ENCODE measurements at places on chromosomes 13 and 19.

- no peak for DNase-seq
Measured at GRCh38 chr13:50285283-50285682, 270.0 kb downstream of the KCNRG start.

GRCh38 chr13:26401069-26401468 lies 147.1 kb downstream of the CDK8 start:
- DNase-seq, result no peak

- DNase-seq, result no peak
Measured at GRCh38 chr19:33499671-33500506, 21.7 kb downstream of the PEPD start.

GRCh38 chr13:111555268-111555808 lies 234.9 kb downstream of the TEX29 start:
- no peak for DNase-seq

- no peak for DNase-seq
Measured at GRCh38 chr13:81244011-81244410, 903.1 kb upstream of the SPRY2 start.

DNA sequence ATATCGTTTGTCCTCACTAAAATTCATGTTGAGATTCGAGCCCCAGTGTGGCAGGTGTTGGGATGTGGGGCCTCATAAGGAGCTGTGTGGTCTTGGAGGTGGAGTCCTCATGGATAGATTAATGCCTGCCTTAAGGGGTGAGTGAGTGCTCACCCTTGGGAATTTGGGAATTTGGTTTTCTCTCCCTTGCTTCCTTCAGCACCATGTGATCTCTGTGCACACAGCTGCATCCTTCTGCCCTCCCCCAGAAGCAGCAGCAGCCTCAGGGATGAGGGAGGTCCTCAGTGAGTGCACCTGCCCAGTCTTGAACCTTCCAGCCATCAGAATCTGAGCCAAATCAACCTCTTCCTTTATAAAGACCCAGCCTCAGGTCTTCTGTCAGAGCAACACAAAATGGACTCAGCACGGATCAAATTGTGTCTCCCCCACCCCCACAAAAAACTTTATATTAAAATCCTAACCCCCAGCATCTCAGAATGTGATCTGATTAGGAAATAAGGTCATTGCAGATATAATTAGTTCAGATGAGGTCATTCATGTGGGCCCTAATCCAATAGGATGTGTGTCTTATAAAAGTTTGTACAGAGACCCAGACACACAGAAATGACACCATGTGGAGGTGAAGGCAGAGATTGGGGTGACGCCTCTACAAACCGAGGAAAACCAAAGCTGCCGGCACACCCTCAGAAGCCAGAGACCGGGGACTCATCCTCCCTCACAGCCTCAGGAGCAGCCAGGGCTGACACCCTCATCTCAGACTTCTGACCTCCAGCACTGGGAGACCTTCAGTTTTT lies 12.9 kb downstream of the CYTH2 start:
- no peak for DNase-seq

- no peak for DNase-seq
Measured at GRCh38 chr13:50539791-50540530, 303.5 kb downstream of the DLEU7 start.

DNA sequence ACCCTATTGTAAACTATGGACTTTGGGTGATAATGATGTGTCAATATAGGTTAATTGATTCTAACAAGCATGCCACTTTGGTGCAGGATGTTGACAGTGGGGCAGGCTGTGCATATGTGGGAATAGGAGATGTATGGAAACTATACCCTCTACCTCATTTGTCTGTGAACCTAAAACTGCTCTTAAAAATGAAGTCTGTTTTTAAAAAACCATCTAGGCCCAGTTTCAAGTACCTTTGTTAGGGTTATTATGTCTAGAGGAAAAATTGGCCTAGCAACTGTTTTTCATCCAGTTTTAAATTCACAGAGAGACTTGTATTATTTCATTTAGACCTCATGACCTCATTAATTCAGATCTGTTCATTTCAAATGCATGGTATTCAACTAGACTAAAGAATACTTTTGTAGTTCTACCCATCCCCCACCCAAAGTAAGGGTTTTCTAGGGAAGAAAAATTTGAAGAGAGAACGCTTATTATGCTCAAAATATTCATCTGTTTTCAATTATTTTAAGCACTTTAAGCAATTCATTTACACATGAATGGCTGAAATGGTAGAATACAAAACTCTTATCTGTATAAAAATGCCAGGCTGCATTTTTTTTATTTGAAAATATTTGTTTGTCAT lies 1781.9 kb upstream of the MIR17HG start:
- DNase-seq, result no peak

- no peak for DNase-seq
Measured at GRCh38 chr19:7230826-7231225, 63.4 kb downstream of the INSR start.

DNA sequence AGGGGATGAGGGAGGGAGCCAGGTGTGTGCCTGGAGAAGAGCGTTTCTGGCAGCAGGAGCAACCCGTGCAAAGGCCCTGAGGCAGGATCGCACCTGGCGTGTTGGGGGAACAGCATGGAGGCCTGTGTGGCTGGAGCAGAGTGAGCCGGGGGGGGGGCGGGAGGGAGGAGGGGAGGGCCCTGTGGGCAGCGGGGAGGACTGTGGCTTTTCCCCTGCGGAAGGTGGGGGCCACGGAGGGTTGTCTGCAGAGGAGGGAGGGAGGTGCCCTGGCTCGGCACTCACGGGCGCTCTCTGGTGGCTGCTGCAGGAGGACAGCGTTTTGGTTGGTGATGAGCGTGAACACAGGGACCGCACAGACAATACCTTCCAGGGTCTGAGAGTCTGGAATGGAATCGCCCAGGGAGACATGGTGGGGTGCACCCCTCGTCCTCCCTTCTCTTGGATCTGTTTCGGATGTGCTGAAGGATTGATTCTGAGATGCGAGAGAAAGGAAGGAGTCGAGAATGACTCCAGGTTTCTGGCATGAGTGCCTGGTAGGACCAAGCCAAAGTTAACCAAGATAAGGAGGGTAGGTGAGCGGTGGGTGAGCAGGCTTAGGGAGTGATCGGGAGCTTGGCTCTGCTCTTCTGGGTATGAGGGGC lies 6.5 kb downstream of the RAB11B start:
- DNase-seq, result peak; percentile 42

DNA sequence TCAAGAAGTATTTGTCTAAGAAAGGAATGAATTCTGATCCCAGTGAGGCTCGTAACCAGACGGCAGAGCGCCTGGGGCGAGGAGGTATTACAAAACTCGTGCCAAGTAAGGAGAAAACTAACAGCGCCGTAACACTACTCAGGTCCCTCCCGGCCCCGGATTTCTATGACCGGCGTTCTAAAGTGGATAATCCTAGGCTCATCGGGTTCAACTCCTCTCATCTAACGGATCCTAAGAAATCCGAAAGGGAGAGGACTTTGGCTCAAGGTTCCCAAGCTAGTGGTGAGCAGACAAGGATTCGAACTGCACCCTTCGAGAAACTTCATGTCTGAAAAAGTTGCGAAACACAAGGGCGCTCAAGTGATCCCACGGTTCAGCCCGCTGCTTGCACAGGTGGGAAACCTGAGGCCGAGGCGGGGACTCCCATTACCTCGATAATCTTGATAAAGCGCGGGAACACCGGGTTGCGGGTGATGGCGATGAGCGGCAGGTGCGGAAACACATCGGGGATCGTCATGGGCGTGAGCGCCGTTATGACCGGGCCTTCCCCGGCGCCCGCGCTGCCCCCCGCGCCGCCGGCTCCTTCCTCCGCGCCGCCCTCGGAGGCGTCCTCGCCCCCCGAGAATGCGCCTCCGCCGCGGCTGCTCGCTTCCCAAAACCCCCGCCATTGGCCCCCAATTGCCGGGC lies 529 bp downstream of the LONP1 start:
- no peak for DNase-seq

All from stimulated activated CD4-positive, alpha-beta T cell treated with anti-CD3 and anti-CD28 coated beads, Interleukin-15, amount 100 ng/mL, for 1 hour (primary cell).